ENCODE measurements at places on chromosomes 1 and 21. TPM values are rescaled to one million over a fixed set of nuclear protein-coding genes. Genes with fewer than 3 reads are reported as not detected.

The TMIGD3 gene
- 34.6 TPM for polyA plus RNA-seq

The CFHR2 gene
- not detected for polyA plus RNA-seq

The MPL gene
- 0.12 TPM for polyA plus RNA-seq

The SPATA1 gene
- 0.71 TPM for polyA plus RNA-seq

The LCE3E gene
- polyA plus RNA-seq = not detected

- H3K4me1 ChIP-seq = no peaks in the 10 kb centered on the region
- H3K27me3 ChIP-seq = no peaks in the 10 kb centered on the region
- DNase-seq = peak; percentile 14
- no peak overlapping the region for H3K4me3 ChIP-seq
- H3K36me3 ChIP-seq = no peaks in the 10 kb centered on the region
These were observed 22.9 kb upstream of the PHGDH start for GRCh38 chr1:119688810-119689209.

DNA sequence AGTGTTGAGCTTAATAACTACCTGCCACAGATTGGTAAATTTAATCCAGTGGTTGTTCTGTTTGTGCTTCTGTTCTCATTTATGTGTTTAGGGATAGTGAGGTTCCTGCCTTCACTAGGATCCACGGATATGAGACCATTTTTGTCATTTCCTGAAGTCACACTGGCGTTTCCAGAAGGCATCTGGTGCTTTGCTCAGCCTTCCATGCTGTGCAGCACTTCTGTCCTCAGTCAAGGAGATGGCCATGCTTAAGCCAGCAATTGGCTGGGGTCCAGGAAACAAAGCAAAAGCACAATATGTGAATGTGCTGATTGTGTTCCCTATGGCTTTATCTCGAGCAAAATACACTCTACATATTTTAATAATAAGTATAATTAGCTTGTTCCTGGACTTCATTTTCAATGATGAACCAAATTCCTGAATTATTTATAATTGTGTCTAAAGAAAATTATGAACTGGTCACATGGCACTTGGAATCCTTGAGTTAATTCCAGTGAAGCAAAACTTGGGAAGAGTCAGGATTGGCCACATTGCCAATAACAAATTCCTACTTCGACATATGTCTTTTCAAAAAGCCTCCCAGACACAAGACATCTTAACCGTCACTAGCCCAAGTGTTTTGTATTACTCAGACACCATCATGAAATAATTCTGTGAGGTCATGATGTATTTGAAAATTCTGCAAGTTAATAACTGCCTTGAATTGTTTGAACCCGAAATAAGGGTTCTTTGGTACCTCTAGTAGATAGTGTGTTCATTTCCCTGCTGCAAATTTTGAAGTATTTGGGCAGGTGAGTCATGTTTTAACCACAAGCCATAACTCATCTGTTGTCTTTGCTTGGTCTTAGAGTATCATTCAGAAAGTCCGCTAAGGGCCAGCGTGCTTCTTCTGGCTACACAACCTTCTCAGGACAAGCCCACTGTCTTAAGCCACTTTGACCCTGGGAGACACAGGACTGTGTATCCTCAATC, 412.4 kb downstream of the DISC1 start:
- no peak overlapping the region for H3K4me3 ChIP-seq
- peak; percentile 24 for DNase-seq
- H3K4me1 ChIP-seq = peaks cover 4% of the 10 kb centered on the region
- H3K27me3 ChIP-seq = no peaks in the 10 kb centered on the region

- peaks cover 9% of the 10 kb centered on the region for H3K36me3 ChIP-seq
- no peak overlapping the region for H3K4me3 ChIP-seq
- H3K27me3 ChIP-seq = no peaks in the 10 kb centered on the region
- peaks cover 2% of the 10 kb centered on the region for H3K4me1 ChIP-seq
These were observed 15.3 kb upstream of the TRNAU1AP start for GRCh38 chr1:28537457-28538199.

DNA sequence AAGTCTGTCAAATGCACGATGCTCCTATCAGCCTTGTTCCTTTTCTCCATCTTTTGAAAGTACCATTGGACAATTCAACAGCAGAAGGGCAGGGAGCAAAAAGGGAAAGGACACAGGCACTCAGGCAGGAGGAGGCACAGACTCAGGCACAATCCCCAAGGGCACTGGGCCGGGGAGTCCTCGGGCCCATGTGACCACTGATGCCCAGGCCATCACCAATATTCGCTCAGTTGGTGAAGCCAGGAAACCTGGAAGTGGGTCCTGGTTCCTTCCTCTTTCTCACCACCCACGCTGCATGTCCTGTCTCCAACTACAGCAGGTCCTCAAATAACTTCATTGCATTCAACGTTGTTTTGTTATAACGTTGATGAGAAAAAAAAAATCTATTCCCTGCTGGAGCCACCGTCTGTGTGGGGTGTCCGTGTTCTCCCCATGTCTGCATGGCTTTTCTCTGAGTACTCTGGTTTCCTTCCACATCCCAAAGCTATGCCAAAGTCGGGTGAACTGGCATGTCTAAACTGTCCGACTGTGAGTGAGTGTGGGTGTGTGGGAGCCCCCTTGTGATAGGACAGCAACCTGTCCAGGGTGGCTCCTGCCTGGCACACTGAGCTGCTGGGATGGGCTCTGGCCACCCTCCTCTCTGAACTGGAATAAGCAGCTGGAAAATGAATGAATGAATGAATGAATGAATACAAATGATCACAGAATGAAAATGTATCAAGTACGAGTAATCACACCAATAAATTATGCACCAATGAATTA, 12.5 kb downstream of the NID1 start:
- H3K4me1 ChIP-seq = peaks cover 30% of the 10 kb centered on the region
- no peak for DNase-seq
- H3K27ac ChIP-seq = no peak overlapping the region

- no peak overlapping the region for H3K27ac ChIP-seq
- no peaks in the 10 kb centered on the region for H3K27me3 ChIP-seq
- DNase-seq = no peak
- H3K36me3 ChIP-seq = peaks cover 3% of the 10 kb centered on the region
- H3K4me3 ChIP-seq = no peak overlapping the region
- H3K4me1 ChIP-seq = peaks cover 13% of the 10 kb centered on the region
These were observed 14.7 kb downstream of the YTHDF2 start for GRCh38 chr1:28751315-28752060.

DNA sequence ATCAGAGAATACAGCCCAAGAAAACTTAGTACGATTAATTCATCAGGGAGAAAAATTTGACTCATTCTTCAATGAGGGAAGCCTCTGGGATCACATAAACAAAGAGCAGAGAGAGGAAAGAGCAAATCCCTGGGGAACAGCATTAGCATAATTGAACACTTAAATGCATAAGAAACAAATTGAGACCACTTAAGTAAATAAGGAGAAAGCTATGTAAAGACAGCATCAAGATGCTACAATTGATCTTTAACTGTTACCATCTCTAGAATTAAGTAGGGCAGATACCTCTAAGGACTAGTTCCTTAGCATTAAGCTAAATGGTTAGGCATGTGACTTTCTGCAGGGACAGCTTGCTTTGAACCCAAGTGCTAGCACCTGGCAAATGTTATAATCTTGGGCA, 265.1 kb upstream of the NEGR1 start:
- H3K27ac ChIP-seq = no peak overlapping the region
- peak; percentile 6 for DNase-seq
- H3K36me3 ChIP-seq = no peaks in the 10 kb centered on the region
- no peaks in the 10 kb centered on the region for H3K4me1 ChIP-seq

GRCh38 chr1:202501281-202501680, 152.8 kb downstream of the PPP1R12B start:
- H3K4me1 ChIP-seq = peaks cover 1% of the 10 kb centered on the region
- peak; percentile 54 for DNase-seq
- no peak overlapping the region for H3K27ac ChIP-seq
- H3K36me3 ChIP-seq = peaks cover 2% of the 10 kb centered on the region
- no peaks in the 10 kb centered on the region for H3K27me3 ChIP-seq

DNA sequence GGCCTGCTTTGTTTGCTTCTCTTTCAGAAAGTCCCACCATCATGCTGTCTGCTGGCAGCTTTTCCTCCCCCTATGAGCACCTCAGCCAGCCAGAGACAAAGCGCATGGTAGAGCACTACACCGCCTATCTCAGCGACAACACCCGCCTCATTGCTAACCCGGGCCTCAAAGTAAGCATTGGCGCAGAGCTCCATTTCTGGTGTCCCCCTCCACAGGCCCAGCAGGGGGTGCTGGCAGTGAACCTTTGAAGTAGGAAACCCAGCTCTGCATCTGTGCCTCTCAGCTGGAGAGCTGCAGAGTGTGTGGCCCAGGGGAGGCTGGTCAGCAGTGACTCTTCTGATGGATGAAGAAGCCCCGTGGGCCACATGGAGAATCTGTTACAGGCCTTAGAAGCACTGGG, 81.2 kb upstream of the RAVER2 start:
- no peak overlapping the region for H3K4me3 ChIP-seq
- DNase-seq = peak; percentile 58
- no peaks in the 10 kb centered on the region for H3K27me3 ChIP-seq
- peaks cover 4% of the 10 kb centered on the region for H3K36me3 ChIP-seq
- H3K4me1 ChIP-seq = peaks cover 12% of the 10 kb centered on the region
- H3K27ac ChIP-seq = no peak overlapping the region

GRCh38 chr1:200354243-200354642, 55.6 kb downstream of the ZNF281 start:
- no peak overlapping the region for H3K4me3 ChIP-seq
- no peaks in the 10 kb centered on the region for H3K27me3 ChIP-seq
- H3K4me1 ChIP-seq = no peaks in the 10 kb centered on the region
- no peaks in the 10 kb centered on the region for H3K36me3 ChIP-seq

- no peak overlapping the region for H3K27ac ChIP-seq
- H3K36me3 ChIP-seq = no peaks in the 10 kb centered on the region
- H3K4me1 ChIP-seq = peaks cover 24% of the 10 kb centered on the region
- peak; percentile 83 for DNase-seq
- no peaks in the 10 kb centered on the region for H3K27me3 ChIP-seq
These were observed 56.4 kb downstream of the HLCS start for GRCh38 chr21:36909901-36910561.

GRCh38 chr1:52157582-52157981, 15.7 kb downstream of the ZFYVE9 start:
- no peaks in the 10 kb centered on the region for H3K36me3 ChIP-seq
- H3K27ac ChIP-seq = no peak overlapping the region
- H3K27me3 ChIP-seq = no peaks in the 10 kb centered on the region
- no peak for DNase-seq
- no peaks in the 10 kb centered on the region for H3K4me1 ChIP-seq
- no peak overlapping the region for H3K4me3 ChIP-seq

GRCh38 chr1:244092964-244093638, 42.0 kb downstream of the ZBTB18 start:
- H3K4me1 ChIP-seq = peaks cover 8% of the 10 kb centered on the region
- H3K36me3 ChIP-seq = no peaks in the 10 kb centered on the region
- no peak overlapping the region for H3K27ac ChIP-seq
- H3K4me3 ChIP-seq = no peak overlapping the region
- DNase-seq = no peak

GRCh38 chr21:42234464-42235241, 15.7 kb downstream of the ABCG1 start:
- peaks cover 3% of the 10 kb centered on the region for H3K27me3 ChIP-seq
- peak overlapping the region; percentile 2 for H3K4me3 ChIP-seq
- H3K4me1 ChIP-seq = peaks cover 28% of the 10 kb centered on the region
- peak overlapping the region; percentile 81 for H3K27ac ChIP-seq
- DNase-seq = peak; percentile 60
